Head of caudate nucleus (tissue), 42 donors: ENCODE measurements at places on chromosomes 5 and 9.

DNA sequence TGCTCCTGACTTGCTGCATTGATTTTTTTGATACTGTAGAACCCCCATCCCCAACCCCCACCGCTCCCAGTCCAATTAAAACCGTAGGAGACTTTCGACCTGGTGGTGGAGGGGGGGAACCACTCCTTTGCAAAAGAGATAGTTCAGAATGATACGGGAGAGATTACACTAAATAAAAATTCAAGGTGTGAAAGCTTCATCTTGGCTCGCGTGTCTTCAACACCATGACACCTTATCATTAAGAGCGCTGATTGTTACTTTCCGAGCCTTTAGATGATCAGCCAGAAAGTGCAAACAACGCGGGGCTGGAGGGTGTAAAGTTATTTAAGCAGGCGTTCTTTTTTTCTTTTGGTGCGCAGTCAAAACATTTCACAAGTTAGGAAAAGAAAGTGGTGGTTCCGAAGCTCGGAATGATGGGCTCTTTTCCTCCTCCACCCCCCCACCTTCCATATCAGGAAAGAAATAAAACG lies 1.3 kb upstream of the ZNF462 start:
- no peak for DNase-seq

GRCh38 chr9:36306471-36307306 lies 48.4 kb upstream of the GNE start:
- DNase-seq: no peak

DNA sequence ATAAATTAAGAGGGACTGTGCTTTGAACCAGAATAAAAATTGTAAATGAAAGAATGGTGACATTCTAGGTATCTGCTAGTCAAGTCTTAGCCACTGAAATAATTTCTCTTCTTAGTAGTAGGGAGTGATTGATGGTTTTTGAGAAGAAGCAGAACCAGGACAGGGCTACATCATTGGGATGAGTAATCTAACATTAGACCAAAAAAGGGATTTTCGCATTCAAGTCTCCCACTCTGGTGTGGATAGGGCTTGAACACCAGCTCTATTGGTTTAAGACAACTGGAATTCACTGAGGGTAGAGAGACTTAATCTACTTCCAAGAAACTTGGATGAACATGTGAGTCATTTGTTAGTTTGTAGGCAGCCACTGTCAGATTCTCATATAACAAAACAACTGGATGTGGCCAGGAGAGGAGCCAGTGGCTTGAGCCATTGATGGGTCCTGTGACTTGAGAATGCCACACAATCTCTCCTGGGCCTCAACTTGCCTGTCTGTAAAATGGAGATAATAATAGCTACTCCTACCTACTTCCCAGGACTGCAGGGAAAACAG lies 16.6 kb downstream of the FAT2 start:
- no peak for DNase-seq

- no peak for DNase-seq
Observed at GRCh38 chr5:178770621-178771020, 40.2 kb upstream of the ZNF354A start.
